ENCODE measurements at places on chromosomes 4 and X. TPM values are rescaled to one million over a fixed set of nuclear protein-coding genes. Genes with fewer than 3 reads are reported as not detected.

Gene KANTR
- total RNA-seq, result 4.9 TPM

Gene FRMD7
- total RNA-seq, result not detected

Gene GLRA3
- total RNA-seq, result not detected

Gene EXOC1L
- not detected for total RNA-seq

Gene PDE5A
- 21.1 TPM for total RNA-seq

Gene FHDC1
- total RNA-seq, result 0.44 TPM

Gene PLXNB3
- 35.6 TPM for total RNA-seq

Gene LRIT3
- not detected for total RNA-seq

Gene MAGEA8
- total RNA-seq, result not detected

Gene PRRG3
- not detected for total RNA-seq

Gene FAM47E
- not detected for total RNA-seq

Gene INTU
- total RNA-seq, result 6.2 TPM

Gene BEX1
- not detected for total RNA-seq

Gene RHOH
- total RNA-seq, result not detected

Gene MFAP3L
- total RNA-seq, result 6.4 TPM

Gene SPATA18
- total RNA-seq, result 12.9 TPM

Gene ZFP42
- not detected for total RNA-seq

Gene TTC29
- total RNA-seq, result not detected

Gene GUCY1A1
- total RNA-seq, result not detected

Gene SMIM10
- total RNA-seq, result 6.3 TPM

Gene TLR1
- total RNA-seq, result not detected

Gene ADAMTS3
- total RNA-seq, result not detected

Gene GAB1
- total RNA-seq, result 6.5 TPM

Gene GLRB
- 9.4 TPM for total RNA-seq

Gene GDI1
- 151 TPM for total RNA-seq

Gene XAGE1A
- not detected for total RNA-seq

Gene MED12
- total RNA-seq, result 24.4 TPM

Gene RAB41
- not detected for total RNA-seq

Gene AREG
- total RNA-seq, result 0.42 TPM

Gene PNMA6A
- 0.17 TPM for total RNA-seq

Gene SPIN2A
- 0.26 TPM for total RNA-seq

Gene GLOD5
- not detected for total RNA-seq

Gene SCD5
- total RNA-seq, result 35.2 TPM

Gene FANCB
- 7.0 TPM for total RNA-seq

Gene NSUN7
- not detected for total RNA-seq

Gene ARMCX4
- total RNA-seq, result 12.7 TPM

Gene FAM53A
- total RNA-seq, result 2.4 TPM

Gene PNMA6F
- not detected for total RNA-seq
